ENCODE measurements at places on chromosomes 16 and 17. TPM values are rescaled to one million over a fixed set of nuclear protein-coding genes. Genes with fewer than 3 reads are reported as not detected.

AP2B1 gene
- 73.9 TPM for total RNA-seq

C16orf54 gene
- not detected for total RNA-seq

MPO gene
- not detected for total RNA-seq

CA5A gene
- total RNA-seq: not detected

CACNA1G gene
- 0.05 TPM for total RNA-seq

AMFR gene
- total RNA-seq: 191 TPM

MMD gene
- total RNA-seq: 18.4 TPM

HYDIN gene
- 0.30 TPM for total RNA-seq

SLC47A2 gene
- total RNA-seq: not detected

CDC6 gene
- total RNA-seq: 2.1 TPM

RNF40 gene
- 93.2 TPM for total RNA-seq

ITGAL gene
- total RNA-seq: 0.89 TPM

RBFOX1 gene
- total RNA-seq: not detected

CBLN1 gene
- total RNA-seq: not detected

RNF151 gene
- not detected for total RNA-seq

MBTD1 gene
- 10.7 TPM for total RNA-seq

CHST4 gene
- not detected for total RNA-seq

Measured in smooth muscle cell of the umbilical artery (primary cell).